ENCODE measurements at places on chromosomes 5 and 9. TPM values are rescaled to one million over a fixed set of nuclear protein-coding genes. Genes with fewer than 3 reads are reported as not detected.

GRCh38 chr9:128099231-128099931 lies 28.1 kb downstream of the PTGES2 start:
- DNase-seq, result no peak
- peak overlapping the region; percentile 46 for H3K4me3 ChIP-seq
- H3K27me3 ChIP-seq, result no peaks in the 10 kb centered on the region
- peak overlapping the region; percentile 97 for H3K27ac ChIP-seq

The EQTN gene
- 1.9 TPM for total RNA-seq

- no peak overlapping the region for H3K4me3 ChIP-seq
- DNase-seq, result peak; percentile 79
- no peaks in the 10 kb centered on the region for H3K27me3 ChIP-seq
- peaks cover 13% of the 10 kb centered on the region for H3K4me1 ChIP-seq
- H3K27ac ChIP-seq, result no peak overlapping the region
Measured at GRCh38 chr9:121992571-121993212, 100.4 kb downstream of the TTLL11 start.

DNA sequence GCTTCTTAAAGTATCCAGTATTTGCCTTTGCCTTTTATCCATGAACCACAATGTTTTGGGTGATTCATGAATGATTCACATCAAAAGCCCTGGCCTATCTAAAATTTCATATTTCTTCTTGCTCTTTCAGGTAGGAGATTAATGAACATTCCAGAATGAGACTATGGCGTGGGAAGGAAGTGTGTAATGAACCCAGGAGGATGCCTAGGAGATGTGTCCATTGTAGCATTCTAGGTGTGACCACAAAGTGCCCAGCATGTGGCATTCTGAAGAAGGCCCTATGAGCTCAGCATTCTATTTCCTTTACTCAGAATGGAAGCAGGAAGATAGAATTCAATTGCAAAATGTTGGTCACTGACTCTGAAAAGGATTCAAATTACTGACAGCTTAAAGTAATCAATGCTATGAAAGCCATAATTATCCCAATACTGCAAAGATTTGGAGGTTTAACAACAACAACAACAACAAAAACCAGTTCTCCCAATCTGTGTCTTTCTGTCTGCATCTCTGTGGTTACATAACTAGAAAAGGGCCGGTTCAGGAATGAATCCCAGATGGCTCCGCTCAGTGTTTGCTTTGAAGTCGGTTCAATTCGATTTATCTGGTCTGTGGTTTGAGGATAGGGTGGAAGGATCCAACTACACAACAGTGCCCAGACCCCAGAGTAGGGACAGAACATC lies 126.7 kb downstream of the FOXD1 start:
- no peak overlapping the region for H3K27ac ChIP-seq
- no peaks in the 10 kb centered on the region for H3K4me1 ChIP-seq
- no peaks in the 10 kb centered on the region for H3K36me3 ChIP-seq

GRCh38 chr9:136389396-136389795 lies 10.6 kb downstream of the SNAPC4 start:
- no peak for DNase-seq
- H3K27me3 ChIP-seq, result no peaks in the 10 kb centered on the region
- H3K36me3 ChIP-seq, result peaks cover 92% of the 10 kb centered on the region
- H3K4me1 ChIP-seq, result no peaks in the 10 kb centered on the region

GRCh38 chr5:107104040-107104995 lies 566.4 kb downstream of the EFNA5 start:
- H3K4me1 ChIP-seq, result no peaks in the 10 kb centered on the region
- H3K27ac ChIP-seq, result no peak overlapping the region
- no peak overlapping the region for H3K4me3 ChIP-seq
- H3K27me3 ChIP-seq, result no peaks in the 10 kb centered on the region
- no peak for DNase-seq

GRCh38 chr5:177507165-177507564 lies 2.5 kb downstream of the DOK3 start:
- DNase-seq, result no peak
- H3K27ac ChIP-seq, result no peak overlapping the region
- H3K36me3 ChIP-seq, result peaks cover 76% of the 10 kb centered on the region
- peaks cover 9% of the 10 kb centered on the region for H3K4me1 ChIP-seq
- H3K4me3 ChIP-seq, result no peak overlapping the region

- peak; percentile 72 for DNase-seq
- peaks cover 3% of the 10 kb centered on the region for H3K36me3 ChIP-seq
- H3K4me1 ChIP-seq, result peaks cover 16% of the 10 kb centered on the region
Measured at GRCh38 chr5:168765551-168766425, 186.6 kb upstream of the PANK3 start.

- no peak overlapping the region for H3K4me3 ChIP-seq
- H3K4me1 ChIP-seq, result peaks cover 53% of the 10 kb centered on the region
- H3K27me3 ChIP-seq, result no peaks in the 10 kb centered on the region
- peak overlapping the region; percentile 76 for H3K27ac ChIP-seq
- H3K36me3 ChIP-seq, result peaks cover 20% of the 10 kb centered on the region
Measured at GRCh38 chr9:114382699-114383520, 4.9 kb downstream of the AKNA start.

- no peak overlapping the region for H3K4me3 ChIP-seq
- no peaks in the 10 kb centered on the region for H3K27me3 ChIP-seq
- no peak for DNase-seq
- H3K4me1 ChIP-seq, result peaks cover 49% of the 10 kb centered on the region
- H3K27ac ChIP-seq, result no peak overlapping the region
Measured at GRCh38 chr9:114237247-114237646, 81.9 kb downstream of the COL27A1 start.

GRCh38 chr9:37956904-37957663 lies 53.2 kb upstream of the SLC25A51 start:
- no peak overlapping the region for H3K4me3 ChIP-seq
- no peak overlapping the region for H3K27ac ChIP-seq
- H3K36me3 ChIP-seq, result peaks cover 34% of the 10 kb centered on the region
- H3K4me1 ChIP-seq, result peaks cover 3% of the 10 kb centered on the region
- no peak for DNase-seq

The WNT8A gene
- not detected for total RNA-seq

- no peaks in the 10 kb centered on the region for H3K27me3 ChIP-seq
- H3K4me3 ChIP-seq, result no peak overlapping the region
- H3K4me1 ChIP-seq, result no peaks in the 10 kb centered on the region
Measured at GRCh38 chr9:138115506-138115905, 237.9 kb downstream of the CACNA1B start.

DNA sequence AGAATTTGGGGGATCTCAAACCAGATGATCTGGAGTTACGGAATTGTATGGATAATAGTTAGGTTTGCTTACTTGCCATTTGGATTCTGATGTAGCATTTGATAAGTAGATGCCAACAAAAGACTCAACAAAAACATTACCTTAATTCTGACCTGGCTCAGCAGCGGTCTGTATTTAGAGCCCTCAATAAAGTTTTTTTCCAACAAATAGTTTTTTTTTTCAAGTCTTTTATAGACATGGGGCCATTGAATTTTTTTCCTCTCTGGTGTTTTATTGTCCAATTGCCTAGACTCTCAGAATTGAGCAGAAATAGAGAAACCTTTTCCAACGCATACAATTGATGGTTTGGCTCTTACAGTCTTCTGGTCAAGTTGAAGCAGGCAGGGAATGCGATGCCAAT lies 192.8 kb upstream of the GAS1 start:
- H3K27ac ChIP-seq, result no peak overlapping the region
- H3K4me3 ChIP-seq, result no peak overlapping the region
- no peaks in the 10 kb centered on the region for H3K27me3 ChIP-seq

Measured in spinal cord (tissue), 10 donors.